ENCODE measurements at places on chromosomes 11 and 22. TPM values are rescaled to one million over a fixed set of nuclear protein-coding genes. Genes with fewer than 3 reads are reported as not detected.

DNA sequence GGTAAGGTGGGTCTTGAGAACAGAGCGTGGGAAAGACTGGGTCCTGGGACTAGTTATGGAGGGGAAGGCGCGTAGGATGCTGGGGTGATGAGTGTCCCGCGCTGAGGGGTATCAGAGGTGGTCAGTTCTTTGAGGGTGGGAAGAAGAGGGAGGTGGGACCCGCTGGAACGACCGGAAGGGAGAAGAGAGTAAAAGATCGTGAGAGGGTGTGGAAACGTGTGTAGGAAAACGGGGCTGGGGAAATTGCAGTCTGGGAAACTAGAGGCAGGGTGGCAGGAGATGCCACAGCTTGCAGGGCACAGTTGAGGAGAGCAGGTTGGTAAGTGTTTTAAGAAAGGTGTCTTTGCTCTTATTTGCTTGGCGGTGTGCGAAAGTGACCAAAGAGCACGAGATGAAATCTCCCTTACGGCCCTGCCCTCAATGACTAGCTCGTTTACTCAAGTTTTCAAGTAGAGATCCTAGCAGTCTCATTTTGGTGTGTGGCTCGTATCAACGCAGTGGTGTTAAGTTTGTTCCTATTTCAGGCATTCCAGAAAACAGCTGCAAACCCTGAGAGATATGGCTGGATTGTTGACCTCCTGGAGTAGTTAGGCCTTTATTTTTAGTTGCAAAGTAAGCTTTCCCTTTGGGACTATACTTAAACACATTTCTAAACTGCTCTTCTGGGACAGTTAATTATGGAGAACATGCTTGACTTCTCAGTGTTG, 615 bp downstream of the STT3A start:
- DNase-seq, result no peak

DNA sequence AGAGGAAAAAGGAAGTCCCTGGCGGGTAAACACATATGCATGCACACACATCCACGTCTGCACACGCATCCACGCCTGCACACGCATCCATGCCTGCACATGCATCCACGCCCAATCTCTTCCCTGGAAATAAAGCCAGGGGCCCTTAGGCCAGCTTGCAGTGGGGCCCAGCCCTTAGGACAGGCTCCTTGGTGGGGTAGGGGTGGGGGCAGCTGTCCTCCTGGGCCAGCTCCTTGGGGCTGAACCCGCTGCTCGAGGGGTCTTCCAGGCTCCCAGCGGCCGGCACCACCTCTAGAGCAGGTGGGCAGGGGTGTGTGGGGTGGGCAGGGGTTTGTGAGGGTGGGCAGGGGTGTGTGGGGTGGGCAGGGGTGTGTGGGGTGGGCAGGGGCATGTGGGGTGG, 1.9 kb downstream of the C11orf21 start:
- DNase-seq, result no peak

DNA sequence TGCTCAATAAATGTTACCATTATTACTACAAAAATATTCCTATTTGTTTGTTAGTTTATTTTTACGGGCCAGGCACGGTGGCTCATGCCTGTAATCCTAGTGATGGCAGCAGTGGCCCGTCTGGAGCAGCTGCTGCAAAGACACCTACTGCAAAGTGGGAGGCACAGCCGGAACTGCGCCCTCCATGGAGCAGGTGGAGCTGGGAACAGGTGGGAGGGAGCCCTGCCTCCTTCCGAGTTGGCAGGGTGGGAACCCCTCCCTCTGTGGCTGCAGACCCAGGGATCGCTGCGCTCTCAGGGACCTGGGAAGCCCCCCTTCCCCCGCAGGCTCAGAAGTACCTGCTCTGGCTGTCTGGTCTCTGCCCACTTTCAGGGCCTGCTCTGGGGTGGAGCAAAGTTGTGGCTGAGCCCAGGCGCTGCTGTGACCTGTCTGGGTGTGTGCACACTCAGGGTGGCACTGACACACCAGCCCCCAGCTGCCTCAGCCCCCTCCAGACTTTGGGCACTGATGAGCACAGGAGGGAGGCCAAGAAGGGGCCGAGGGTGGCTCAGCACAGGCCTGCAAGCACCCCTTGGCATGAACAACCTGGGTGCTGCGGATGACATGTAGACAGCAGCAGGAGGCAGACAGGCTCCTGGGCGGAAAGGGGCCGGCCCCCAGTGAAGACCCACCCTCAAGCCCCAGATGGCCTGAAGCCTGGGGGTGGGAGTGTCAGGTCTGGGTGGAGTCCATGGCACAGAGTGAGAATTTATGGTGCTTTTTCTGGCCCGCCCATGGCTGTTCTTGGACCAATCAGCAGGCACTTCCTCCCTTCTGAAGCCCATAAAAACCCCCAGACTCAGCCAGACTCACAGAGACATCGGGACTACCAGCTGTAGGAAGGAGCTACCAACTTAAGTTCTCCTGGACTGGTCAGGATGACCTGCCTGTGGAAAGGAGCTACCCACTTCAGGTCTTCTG, 103.7 kb upstream of the CLMP start:
- no peak for DNase-seq

GRCh38 chr11:123373754-123374621, 56.1 kb upstream of the GRAMD1B start:
- no peak for DNase-seq

- DNase-seq, result no peak
These were observed 709 bp downstream of the SSRP1 start for GRCh38 chr11:57335023-57335342.

- DNase-seq, result no peak
These were observed 20.2 kb downstream of the RELT start for GRCh38 chr11:73396251-73396930.

- DNase-seq, result no peak
These were observed 145.7 kb downstream of the TTC17 start for GRCh38 chr11:43504316-43504950.

The APOC3 gene
- 7.9 TPM for polyA plus RNA-seq

The SLC22A25 gene
- polyA plus RNA-seq, result 0.23 TPM

The PCNX3 gene
- 20.3 TPM for polyA plus RNA-seq

The IGLL5 gene
- not detected for polyA plus RNA-seq

The DKK3 gene
- 47.6 TPM for polyA plus RNA-seq

The TMPRSS4 gene
- 25.7 TPM for polyA plus RNA-seq

The EXPH5 gene
- polyA plus RNA-seq, result 5.0 TPM

Data from left renal pelvis (tissue), 4 donors.